ENCODE measurements at places on chromosomes 1 and 21.

GRCh38 chr1:21586846-21587601 lies 77.8 kb downstream of the ALPL start:
- no peak for DNase-seq

- DNase-seq = no peak
These were observed 26.5 kb upstream of the SLC35A3 start for GRCh38 chr1:99943223-99943794.

GRCh38 chr1:240739754-240740153 lies 127.8 kb upstream of the GREM2 start:
- DNase-seq = no peak

- DNase-seq = no peak
These were observed 21.9 kb downstream of the NCF2 start for GRCh38 chr1:183568176-183569021.

DNA sequence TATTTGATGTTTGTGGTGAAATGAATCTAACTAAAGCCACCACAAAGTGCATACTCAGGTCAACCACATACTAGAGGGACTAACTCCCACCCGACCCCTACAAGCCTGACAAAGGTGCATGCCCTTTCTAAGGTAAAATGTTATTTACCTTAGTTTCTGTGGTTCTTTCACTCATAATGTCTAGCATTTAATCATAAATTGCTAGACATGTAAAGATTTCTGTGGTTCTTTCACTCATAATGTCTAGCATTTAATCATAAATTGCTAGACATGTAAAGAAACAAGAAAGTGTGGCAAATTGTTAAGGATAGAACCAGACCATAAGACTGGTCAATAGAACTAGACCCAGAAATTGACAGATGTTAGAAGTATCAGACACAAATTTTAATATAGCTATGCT lies 193.0 kb upstream of the PBX1 start:
- DNase-seq = no peak

DNA sequence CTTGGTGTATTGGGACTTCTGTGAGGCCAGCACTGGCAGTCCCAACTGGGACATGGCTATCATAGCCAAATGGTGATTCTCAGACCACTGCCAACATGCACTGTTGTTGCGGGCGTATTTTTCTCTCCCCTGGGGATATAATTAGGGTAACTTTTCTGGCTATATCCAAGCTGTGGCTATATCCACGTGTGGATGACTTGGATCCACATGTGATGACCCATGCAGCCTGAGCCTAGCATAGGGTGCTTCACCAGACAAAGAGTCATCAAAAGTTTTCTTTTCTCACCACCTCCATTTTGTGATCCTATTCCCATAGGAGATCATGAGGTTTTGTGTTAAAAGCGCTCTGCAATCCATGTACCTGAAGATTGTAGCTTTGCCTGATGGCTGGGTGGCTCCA lies 51.2 kb upstream of the CSF3R start:
- DNase-seq = no peak

DNA sequence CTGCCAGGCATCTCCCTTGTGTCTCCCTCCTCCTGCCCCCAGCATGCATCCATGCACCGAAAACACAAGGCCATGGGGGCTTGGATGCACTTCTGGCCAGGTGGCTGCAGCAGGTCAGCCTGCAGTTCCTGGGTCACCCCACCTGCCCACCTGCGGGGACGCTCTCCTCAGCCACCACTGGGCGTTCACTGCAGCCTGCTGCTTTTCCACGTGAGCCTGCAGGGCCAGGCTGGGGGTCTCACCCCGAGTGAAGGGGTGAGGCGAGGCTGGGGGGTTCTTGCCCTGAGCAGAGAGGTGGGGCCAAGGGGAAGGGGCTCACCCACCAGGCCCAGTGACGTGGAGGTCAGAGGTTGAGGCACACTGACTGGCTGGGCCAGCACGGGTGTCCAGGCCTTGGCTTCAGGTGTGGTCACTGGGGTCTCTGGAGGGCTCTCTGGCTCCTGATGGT lies 64.6 kb downstream of the WNT9A start:
- no peak for DNase-seq

Measured in stimulated activated CD4-positive, alpha-beta T cell treated with anti-CD3 and anti-CD28 coated beads, Interleukin-12 subunit alpha, Interleukin-12 subunit beta, amount 100 ng/mL, for 24 hours (primary cell).